ENCODE measurements at places on chromosomes 6 and 20.

GRCh38 chr6:3748208-3749066 lies 3.1 kb downstream of the PXDC1 start:
- no peak for DNase-seq

GRCh38 chr6:125301435-125302391 lies at the start of gene HDDC2:
Gene HDDC2 (minus strand): TSS chr6:125301967. CDS start chr6:125301932, 35 bp downstream.
- DNase-seq, result peak; percentile 28

DNA sequence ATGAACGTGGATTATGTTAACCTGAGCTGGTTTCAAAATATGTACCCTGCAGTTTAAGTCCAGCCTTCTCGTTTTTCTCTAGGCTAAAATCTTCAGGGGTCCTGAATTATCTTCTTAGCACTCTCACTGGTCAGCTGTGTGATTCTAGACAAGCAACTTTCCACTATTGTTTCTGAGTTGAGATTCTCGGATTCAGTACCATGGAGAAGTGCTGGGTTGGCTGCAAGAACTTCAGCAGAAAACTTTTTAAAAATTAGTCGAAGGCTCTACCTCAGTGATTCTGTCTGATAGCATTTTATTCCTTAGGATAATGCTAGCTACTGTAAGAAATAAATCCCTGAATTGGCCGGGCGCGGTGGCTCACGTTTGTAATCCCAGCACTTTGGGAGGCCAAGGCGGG lies 173.7 kb downstream of the GRM1 start:
- DNase-seq, result no peak

DNA sequence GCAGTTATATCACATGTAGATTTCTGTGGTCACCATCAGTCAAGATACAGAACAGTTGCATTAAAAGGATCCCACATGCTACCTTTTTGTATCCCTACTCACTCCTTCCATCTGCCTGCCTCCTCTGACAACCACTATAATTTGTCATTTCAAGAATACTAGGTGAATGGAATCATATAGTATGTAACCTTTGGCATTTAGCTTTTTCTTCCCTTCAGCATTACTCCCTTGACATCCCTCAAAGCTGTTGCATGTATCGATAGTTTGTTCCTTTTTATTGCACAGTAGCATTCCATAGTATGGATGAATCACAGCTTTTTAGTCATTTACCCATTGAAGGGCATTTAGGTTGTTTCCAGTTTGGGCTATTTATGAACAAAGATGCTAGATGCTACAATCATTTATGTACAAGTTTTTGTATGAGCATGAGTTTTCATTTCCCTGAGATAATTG lies 26.1 kb downstream of the NCOA7 start:
- no peak for DNase-seq

- no peak for DNase-seq
Measured at GRCh38 chr20:64232794-64233193, 22.8 kb upstream of the PCMTD2 start.

GRCh38 chr6:21639316-21639715 lies 45.8 kb downstream of the SOX4 start:
- no peak for DNase-seq

- DNase-seq, result no peak
Measured at GRCh38 chr20:19322061-19322985, 109.9 kb downstream of the SLC24A3 start.

DNA sequence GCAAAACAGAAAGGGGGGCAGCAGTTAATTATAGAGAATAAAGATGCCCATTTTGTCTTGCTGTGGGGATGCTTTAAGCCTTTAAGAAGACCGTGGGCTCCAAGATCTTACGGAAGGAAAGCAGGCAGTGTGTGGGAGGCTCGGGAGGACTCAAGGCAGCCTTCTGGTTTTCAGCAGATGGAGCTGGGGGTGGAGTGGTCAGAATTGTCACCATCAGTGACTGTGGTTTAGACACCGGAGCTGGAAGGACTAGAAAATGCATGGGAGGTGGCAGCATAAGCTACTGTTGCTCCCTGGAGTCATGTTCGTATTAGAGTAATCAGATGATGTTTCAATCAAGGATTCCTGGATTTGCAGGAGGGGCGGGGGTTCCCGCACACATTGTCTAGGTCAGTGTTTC lies 3.7 kb downstream of the PHACTR1 start:
- no peak for DNase-seq

DNA sequence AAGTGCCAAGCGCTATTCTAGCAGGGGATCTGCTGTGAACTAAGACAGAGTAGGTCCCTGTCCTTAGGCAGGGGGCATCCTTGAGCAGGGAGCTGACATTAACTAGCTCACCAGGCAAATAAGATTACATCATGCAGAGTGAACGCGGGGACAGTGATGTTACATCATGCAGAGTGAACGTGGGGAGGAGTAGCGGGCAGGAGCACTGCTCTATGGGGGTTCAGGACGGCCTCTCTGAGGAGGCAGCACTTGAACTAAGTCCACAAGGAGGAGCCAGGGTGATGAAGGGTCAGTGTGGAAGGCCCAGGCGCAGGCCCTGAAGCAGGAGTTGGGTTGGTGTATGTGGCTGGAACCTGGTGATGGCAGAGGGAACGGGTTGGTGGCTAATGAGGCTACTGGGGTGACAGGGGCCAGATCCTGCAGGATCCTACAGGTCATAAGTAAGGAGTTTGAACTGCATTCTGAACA lies 38.7 kb downstream of the KAT14 start:
- no peak for DNase-seq

GRCh38 chr20:56430461-56430860 lies 18.4 kb downstream of the CASS4 start:
- DNase-seq, result no peak

- DNase-seq, result no peak
Measured at GRCh38 chr6:146910611-146911010, 293.6 kb upstream of the STXBP5 start.

- no peak for DNase-seq
Measured at GRCh38 chr6:28553986-28554881, 28.6 kb downstream of the GPX5 start.

GRCh38 chr6:1623769-1624057 lies 14.0 kb downstream of the FOXC1 start:
- DNase-seq, result no peak

GRCh38 chr20:47691625-47692024 lies 93.7 kb downstream of the SULF2 start:
- DNase-seq, result no peak

GRCh38 chr20:56463428-56463827 lies 5.0 kb upstream of the RTF2 start:
- DNase-seq, result no peak

DNA sequence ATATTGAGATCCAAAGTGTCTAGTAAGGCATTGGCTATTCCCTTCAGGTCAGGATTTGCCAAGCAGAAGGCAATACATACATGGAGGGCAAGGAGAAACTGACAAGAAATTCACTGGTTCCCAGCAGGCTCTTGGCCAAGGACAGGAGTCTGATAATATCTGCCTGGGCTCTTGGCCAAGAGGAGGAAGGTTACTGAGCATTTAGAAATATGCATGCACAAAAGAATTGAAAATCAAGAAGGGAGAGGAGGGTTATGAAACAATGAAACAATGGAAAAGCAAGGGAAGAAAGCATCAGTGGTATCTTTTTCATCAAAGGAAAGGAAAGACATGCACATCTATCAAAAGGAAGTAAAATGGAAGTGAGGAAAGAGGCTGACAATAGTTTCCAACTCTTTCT lies 42.4 kb downstream of the ARHGAP18 start:
- DNase-seq, result no peak

DNA sequence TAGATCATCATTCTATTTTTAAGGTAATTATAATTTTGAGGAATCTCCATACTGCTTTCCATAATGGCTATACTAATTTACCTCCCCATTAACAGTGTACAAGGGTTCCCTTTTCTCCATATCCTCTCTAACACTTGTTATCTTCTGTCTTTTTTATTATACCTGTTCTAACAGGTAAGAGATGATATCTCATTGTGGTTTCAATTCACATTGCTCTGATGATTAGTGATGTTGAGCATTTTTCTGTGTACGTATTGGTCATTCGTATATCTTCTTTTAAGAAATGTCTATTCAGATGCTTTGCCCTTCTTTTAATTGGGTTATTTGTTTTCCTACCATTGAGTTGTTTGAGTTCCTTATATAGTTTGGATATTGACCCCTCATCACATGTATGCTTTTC lies 81.6 kb upstream of the SCAF8 start:
- no peak for DNase-seq

GRCh38 chr20:38298768-38299288 lies 5.1 kb upstream of the BPI start:
- DNase-seq, result no peak

DNA sequence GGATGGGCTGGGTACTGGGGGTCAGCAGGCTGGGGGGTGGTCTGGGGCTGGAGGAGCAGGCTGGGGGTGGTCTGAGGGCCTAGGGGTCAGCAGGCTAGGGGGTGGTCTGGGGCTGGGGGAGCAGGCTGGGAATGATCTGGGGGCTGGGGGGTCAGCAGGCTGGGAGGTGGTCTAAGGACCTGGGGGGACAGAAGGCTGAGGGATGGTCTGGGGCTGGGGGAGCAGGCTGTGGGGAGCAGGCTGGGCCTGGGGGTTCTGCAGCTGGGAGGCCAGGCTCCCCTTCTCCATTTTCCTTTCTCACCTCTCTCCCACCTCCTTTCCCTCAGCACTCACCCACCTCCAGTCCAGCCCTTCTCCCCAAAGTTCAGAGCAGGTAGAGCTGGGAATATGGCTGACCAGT lies 114.2 kb downstream of the PSMB1 start:
- DNase-seq, result no peak
